ENCODE measurements at places on chromosomes 2 and 18.

- DNase-seq: no peak
Measured at GRCh38 chr2:88545118-88545517, 82.1 kb downstream of the EIF2AK3 start.

GRCh38 chr2:155513248-155513647 is 814.8 kb downstream of the KCNJ3 start:
- no peak for DNase-seq

DNA sequence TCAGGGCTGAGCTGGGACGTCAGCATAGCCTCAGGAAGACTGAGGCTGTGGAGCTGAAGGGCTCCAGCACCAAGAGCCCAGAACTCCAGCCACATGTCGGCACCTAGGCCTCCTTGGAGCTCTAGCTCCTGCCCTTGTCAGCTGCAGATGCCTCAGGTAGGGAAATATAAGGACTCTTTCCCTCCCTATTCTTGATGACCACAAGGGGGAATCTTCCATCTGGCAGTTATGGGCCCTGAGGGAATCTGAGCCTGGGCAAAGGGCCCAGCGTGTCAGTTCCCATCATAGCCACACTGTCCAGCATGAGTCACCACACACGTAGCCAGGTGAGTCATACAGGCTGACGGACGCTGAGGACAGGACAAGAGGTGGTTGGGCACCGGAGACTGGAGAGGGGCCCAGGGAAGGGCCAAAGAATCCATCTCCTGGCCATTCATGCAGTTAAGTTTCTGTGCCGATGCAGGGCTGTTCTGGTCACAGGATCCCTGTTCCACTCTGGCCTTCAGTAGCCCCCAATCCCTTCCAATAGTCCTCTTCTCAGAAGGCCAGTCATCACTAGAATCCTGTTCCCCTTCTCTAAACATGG is 1.8 kb downstream of the MPV17 start:
- no peak for DNase-seq

DNA sequence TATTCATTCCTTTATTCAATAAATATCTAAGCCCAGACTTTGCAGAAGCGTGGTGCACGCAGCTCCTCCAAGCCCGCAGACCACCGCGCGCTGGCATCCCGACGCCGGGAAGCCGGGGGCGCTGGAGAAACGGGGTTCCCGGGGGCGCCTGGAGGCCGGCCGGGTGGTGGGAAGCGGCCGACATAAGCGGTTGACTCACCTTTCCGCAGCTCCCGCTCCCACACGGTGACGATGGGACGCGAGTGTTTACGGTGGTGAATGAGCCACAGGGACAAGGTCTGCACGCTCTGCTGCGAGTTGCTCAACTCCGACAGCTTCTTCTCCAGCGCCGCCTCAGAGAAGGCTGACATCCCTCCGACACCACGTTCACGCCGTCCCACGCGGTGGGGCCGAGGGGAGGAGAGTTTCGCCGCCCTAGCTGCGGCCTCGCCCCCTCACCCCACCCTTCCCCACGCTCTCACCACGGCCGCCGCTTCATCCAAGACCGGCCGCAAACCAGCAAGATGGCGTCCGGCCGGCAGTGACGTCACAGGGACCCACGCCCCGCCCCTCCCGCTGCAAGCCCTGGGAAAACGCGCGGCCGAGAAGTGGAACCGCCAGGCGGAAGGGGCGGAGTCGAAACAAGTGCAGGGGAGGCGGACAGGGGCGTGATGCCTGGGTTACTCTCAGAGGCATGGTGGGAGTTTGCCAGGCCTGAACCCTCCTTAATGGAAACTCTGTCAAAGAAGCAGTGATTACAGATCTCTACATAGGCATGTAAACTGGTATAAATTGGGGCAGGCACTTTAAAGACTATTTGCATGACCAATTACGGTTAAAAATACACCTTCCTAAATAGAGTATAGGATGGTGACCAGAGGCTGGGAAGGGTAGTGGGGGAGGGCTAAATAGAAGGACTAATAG is at the start of gene RPRD1A:
Gene RPRD1A, minus strand, starts transcription at position 505 of the 903 bp plus-strand sequence. Its CDS starts 155 bp downstream, at position 350.
- DNase-seq: peak; percentile 92

DNA sequence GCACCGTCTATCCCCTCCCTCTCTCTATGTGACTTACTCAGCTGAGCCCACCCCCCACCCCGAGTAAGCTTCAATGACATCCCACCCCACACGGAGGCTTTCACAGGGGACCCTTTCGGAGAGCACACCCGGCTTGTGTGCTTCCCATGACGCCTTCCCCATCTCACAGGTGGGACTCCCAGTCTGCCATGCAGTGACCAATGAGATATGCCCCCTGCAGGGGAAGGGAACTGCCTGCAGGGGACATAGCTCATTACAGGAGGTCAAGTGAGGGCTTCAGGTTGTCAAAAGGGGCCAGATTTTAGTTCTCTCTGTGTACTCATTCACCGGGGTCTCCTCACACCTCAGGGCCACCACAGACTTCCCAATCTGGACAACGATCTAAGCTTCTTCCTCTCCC is 112.6 kb downstream of the GAREM1 start:
- no peak for DNase-seq

DNA sequence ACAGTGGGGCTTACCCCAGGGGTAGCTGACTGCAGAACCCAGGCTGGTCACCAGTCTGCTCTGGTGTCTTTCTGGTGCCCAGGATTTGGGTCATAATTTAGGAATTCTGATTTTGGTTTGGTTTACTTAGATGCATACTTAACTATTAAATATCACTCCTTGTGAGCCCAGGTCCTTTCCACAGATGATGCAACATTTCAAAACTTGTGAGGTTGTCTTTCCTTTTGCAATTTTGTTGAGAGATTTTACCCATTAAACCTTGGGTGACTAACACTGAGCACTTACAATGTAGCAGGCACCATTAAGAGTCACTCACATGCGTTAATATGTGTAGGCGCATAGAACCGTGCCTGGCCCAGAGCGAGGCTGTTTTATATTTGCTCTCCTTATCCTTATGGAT is 61.8 kb upstream of the RPL31 start:
- no peak for DNase-seq

- no peak for DNase-seq
Measured at GRCh38 chr18:58117786-58118403, 73.9 kb downstream of the NEDD4L start.

DNA sequence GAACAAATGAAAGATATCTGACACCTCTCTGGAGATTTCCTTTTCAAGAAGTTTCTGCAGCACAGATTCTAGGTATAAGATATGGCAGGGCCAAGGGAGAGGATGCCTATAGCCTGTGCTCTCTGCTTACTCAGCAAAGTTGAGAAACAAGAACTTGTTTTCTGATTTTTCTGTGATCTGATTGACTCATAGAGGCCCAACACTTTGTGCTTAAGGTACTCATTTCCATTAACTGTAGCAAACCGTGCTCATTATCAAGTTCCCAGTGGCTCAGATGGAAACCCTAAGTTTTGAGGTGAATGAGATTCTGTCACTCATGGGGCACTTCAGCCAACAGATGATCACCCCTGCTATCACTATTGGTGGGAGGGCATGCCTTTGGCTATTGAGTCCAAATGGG is 124.3 kb downstream of the SP100 start:
- DNase-seq: no peak

DNA sequence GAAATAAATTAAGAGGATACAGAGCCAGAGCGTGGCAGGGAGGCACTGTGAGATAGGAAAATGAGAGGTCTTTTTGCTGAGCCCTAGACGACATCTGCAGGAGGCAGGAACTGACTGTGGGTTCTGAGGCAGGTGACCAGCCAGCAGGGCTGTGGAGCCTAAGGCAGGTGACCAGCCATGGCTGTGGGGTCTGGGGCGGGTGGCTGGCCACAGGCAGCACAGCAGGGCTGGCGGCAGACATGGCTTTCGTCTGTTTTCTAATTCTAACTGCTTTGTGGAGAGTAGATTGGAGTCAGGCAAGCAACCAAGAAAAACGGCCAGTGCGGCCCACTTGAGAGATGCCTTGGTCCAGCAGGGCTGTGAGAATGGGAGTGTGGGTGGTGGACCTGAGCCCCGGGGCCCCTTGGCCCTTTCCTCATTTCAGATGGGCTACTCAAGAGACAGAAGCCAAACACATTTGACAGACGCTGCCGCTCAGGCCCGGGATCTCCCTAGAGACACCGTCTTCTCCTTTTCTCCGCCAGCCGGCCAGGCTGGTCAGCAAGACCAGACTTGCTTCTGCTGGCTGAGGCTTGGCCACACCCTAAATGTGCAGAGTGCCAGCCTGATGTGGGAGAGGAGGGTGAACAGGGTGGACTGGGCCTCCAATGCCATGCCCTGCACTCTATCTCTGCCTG is 19.7 kb upstream of the GNAL start:
- DNase-seq: no peak

- DNase-seq: no peak
Measured at GRCh38 chr2:12317814-12318426, 398.8 kb upstream of the TRIB2 start.

- no peak for DNase-seq
Measured at GRCh38 chr2:105398336-105399206, at the start of gene FHL2. FHL2 (minus strand) TSS chr2:105399051; CDS start chr2:105386516, 12,535 bp downstream.

DNA sequence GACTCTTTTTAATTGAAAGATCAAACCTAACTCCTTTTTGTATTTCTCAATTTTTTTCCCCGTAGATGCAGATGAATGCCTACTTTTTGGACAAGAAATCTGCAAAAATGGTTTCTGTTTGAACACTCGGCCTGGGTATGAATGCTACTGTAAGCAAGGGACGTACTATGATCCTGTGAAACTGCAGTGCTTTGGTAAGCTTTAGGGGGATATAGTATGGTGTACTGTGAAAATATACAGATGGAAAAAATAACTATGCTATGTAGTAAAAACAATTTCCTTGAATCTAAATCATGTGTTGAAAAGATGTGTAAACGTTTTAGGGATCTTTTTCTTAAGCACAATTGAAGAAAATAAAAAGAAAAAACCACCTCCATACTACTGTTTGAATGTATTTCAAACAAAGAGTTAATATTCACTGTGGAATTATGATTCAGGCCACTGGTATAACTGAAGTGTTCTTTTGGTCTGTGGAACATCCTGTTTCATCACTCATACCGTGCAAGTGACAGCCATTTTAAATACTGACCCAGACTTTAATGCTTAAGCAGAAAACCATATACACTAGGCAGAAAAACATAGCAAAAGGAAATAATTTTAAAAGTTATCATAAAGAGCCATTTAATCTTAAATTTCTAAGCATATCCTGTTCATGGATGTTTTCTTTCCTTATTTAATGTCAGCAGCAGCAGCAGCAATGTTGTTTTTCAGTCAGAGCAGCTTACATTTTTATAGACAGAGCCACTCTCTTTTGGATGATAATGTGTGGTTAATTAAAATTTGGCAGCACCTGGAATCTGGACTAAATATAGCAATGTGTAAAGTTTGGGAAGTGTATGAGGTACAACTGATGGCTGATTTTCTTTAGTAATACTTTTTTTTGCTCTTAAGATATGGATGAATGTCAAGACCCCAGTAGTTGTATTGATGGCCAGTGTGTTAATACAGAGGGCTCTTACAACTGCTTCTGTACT is 112.8 kb upstream of the RASGRP3 start:
- DNase-seq: no peak

DNA sequence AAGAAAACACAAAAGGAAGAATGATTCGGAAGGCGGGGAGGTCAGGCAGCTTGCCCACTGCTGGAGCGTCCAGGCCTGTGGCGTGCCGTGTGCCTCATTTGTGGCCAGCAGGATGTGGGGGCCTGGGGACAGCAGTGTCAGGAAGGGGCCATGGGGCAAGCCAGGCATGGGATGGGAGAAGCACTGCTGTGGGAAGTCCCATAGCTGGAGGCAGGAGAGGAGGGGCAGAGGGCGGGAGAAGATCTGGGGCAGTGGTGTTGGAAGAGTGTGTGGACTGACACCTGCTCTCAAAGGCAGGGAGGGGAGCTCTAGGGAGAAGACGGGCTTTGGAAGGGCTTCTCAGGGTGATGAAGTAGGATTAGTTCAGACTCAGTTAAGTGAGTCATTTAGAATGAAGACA is 133.7 kb downstream of the ACOXL start:
- no peak for DNase-seq

DNA sequence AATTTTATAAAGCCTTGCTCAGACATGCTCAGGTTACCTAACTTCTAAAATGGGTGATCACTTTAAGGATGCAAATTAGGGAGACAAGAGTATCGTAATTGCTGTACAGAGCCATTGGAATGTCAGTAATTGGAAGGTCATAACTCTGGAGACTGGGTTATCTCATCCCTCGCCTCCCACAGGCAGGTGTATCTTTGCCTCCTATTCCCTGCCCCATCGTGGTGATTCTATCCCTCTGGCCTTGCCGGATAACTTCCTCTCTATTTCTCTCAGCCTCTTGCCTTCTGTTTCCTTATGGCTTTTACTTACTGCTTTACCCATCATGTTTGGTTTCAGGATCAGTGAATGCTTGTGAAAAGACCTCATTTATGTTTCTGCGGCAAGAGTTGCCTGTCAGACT is 2.5 kb downstream of the PDK1 start:
- no peak for DNase-seq

- DNase-seq: no peak
Measured at GRCh38 chr2:235406430-235406829, 87.4 kb upstream of the AGAP1 start.

- DNase-seq: no peak
Measured at GRCh38 chr2:235701206-235701981, 207.6 kb downstream of the AGAP1 start.

DNA sequence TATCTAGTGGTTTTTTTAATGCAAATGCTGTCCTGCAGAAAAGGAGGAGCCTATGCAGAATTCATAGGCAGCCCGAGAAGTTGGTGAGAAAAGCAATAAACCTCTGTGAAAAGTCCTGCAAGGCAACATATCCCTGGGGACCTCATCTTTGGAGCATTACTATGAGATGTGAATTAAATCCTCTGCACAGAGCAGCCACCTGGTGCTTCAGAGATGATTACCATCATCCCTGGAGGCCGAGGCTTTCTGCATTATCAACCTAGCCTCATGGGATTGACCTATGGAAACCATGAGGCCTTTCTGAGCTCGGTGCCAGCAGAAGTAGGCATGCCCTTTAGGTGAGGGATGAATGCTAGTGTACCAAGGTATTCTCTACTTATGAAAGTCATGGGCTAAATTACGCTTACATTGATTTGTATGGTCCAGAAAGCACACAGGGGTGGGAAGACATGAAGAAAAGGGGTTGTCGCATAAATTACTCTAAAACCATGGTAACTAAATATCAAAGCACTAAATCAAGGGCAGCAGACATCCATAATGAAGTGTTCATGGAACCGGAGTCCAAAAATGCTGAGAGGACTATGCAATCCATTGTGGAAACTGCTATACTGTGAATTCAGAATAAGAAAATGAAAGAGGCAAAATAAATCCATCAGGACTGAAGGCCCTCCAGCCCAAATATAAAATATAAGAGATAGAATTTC is 623.5 kb upstream of the DDX18 start:
- no peak for DNase-seq
